ENCODE measurements at places on chromosomes 6 and 20. TPM values are rescaled to one million over a fixed set of nuclear protein-coding genes. Genes with fewer than 3 reads are reported as not detected.

GRCh38 chr20:41412324-41413120 is 45.9 kb upstream of the EMILIN3 start:
- DNase-seq: no peak

GGTLC1 gene
- not detected for total RNA-seq

DNA sequence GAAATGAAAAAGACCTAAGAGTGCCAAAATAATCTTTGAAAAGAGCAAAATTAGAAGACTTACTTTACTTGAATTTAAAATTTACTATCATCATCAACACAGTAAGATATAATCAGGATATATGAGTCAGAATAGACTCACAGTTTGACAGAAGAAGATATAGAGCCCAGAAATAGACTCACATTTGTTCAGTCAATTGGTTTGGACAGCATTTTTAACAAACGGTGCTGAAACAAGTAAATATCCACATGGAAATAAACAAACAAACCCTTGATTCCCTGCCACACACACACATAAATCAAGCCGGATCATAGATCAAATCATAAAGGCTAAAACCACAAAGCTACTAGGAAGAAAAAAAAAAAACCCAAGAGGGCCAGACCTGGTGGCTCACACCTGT is 291.1 kb downstream of the ADGRG6 start:
- DNase-seq: no peak

DNA sequence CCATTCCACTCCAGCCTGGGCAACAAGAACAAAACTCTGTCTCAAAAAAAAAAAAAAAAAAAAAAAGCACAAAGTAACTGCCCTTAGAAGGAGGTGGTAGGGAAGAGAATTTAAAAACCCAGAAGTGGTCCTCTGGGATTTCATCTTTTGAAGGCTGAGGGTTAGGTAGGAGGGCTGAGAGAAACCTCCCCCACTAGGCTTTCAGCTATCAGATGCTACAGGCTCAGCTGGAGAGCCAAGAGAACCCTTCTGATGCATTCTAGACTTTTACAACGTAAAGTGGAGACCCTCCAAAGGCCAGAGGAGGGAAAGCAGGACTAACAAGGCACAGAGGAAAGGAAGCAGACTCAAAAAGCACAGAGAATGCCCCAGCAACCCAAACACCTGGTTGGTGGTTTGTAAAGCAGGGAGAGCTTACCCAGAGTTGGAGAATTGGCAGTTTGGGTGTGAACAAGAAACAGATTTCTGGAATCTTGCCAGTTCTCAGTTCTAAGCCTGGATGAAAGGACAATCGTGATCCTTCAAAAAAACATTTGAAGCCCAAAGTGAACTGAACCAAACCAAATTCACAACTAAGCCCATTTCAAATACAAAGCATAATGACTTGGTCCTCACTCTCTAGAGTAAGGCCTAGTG is 23.2 kb upstream of the SPAG4 start:
- DNase-seq: no peak

SLPI gene
- total RNA-seq: 0.63 TPM

GRCh38 chr6:163418311-163419029 is 4.0 kb downstream of the QKI start:
- no peak for DNase-seq

GRCh38 chr6:126805861-126806260 is 312.6 kb upstream of the RSPO3 start:
- DNase-seq: peak; percentile 39

GRCh38 chr6:27135087-27135657 is 112.3 kb upstream of the PRSS16 start:
- no peak for DNase-seq

GRCh38 chr6:41777551-41778285 is 2.0 kb downstream of the FRS3 start:
- no peak for DNase-seq

BEND3 gene
- total RNA-seq: 1.9 TPM

GRCh38 chr6:108492131-108492766 is 68.5 kb upstream of the FOXO3 start:
- DNase-seq: peak; percentile 75

- no peak for DNase-seq
Observed at GRCh38 chr20:19322061-19322985, 109.9 kb downstream of the SLC24A3 start.

- peak; percentile 71 for DNase-seq
Observed at GRCh38 chr6:42929821-42930360, 611 bp downstream of the CNPY3 start.
